ENCODE measurements at places on chromosomes 16 and 17.

DNA sequence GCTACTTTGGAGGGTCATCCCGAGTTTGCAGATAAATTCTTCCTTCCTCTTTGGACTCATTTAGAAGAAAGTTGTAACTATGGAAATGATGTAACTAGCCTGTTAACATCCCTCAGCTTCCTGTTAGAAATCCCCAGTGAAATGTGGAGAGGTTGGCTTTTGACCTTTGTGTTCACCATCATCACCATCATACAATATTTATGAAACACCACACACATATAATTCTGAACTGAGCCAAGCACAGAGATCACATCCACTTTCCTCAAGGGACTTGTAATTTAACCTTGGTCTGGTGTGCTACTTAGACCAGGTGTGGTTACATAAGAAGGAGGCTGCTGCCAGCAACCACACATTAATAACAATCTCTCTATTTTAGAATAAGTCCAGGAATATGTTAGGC lies 2.5 kb downstream of the CAPNS2 start:
- no peak for DNase-seq

GRCh38 chr16:14309001-14309886 lies 238.1 kb downstream of the MRTFB start:
- no peak for DNase-seq

DNA sequence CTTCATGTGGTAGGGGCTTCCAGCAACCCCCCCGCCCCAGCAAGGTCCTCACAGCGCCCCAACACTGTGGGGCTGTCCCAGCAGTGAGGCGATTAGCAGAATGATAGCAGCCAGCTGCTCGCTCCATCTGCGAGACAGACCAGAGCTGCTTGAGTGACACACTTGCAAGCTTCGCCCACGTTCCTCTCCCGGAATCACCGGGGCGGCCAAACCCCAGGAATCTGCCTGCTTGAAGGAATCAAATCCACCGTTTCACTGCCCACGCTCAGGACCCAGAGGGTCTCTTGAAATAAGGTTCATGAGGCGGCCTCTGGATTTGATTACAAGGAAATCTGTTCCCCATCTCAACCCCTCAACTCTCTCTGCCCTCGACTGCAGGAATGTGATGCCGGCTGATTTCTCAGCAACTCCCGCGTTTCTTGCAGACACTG lies 356.0 kb downstream of the C16orf95 start:
- DNase-seq, result no peak

DNA sequence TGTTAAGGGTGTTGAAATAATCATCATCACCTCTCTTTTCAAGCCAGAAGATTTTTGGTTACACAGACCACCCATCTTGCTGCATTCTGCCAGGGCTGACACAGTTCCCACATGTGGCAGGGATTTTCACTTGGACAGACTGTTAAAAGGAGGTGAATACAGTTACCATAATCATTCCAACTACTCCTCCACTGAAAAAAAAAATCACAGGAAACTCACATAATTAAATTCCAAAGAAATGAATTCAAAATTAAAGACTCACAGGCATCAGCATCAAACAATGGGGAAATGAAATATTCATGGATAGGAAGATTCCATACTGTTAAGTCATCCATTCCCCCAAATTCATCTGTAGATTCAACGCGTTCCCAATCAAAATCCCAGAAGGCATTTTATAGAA lies 209.4 kb downstream of the MRTFB start:
- no peak for DNase-seq

GRCh38 chr16:50467943-50468748 lies 80.0 kb upstream of the NKD1 start:
- no peak for DNase-seq

DNA sequence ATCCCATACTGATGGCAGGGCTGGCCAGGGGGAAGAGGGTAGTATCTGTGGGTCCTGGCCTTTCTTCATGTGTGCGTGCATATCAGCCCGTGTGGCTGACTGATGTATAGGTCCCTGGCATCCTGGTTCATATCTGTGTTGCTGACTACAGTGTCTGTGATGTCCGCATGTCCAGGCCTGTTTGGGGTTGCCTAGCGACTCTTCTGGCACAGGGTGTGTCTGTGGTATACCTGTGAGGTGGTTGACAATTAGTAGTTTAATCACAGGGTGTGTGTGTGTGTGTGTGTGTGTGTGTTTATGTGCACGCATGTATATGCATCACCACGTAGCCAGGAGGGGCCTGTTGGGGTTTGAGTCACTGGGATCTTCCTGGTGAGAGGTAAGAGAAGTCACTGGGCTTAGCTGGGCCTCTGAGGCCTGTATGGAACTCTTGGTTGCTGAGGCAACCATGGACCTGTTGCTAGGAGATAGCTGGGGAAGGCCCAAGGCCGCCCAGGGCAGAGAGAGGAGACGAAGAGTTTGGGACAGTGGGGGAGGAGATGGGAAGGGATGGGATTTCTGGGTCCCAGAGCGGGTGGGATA lies 603 bp upstream of the TMEM95 start:
- no peak for DNase-seq

GRCh38 chr17:31394544-31394943 lies 3.1 kb downstream of the RAB11FIP4 start:
- no peak for DNase-seq

GRCh38 chr16:2769675-2770056 lies 7.4 kb downstream of the ELOB start:
- no peak for DNase-seq

GRCh38 chr16:79839466-79840341 lies 239.2 kb upstream of the MAF start:
- DNase-seq, result no peak

DNA sequence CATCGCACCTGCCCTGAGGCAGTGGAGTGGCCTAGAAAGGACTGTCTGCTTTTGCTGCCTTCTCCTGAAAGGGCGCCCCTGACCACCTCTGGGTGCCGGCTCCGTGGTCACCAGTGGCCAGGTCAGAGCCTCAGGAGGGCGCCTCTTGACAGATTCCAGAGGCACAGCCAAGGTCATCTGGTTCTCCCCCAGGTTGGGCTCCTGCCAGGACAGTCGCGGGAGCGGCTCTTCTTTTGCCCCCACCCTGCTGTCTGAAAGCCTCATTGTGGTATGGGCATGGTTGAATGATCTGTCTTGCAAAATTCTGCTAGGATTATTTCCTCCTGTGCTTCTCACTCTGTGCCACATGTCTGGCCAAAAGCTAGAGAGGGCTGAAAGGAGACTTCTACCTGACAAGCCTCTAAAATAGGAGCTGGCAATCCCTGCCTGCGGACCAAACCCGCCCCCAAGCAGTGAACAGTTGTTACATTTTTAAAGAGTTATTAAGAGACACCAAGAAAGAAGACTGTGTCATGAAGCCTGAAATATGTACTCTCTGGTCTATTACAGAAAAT lies 82.8 kb downstream of the SNX29 start:
- no peak for DNase-seq

DNA sequence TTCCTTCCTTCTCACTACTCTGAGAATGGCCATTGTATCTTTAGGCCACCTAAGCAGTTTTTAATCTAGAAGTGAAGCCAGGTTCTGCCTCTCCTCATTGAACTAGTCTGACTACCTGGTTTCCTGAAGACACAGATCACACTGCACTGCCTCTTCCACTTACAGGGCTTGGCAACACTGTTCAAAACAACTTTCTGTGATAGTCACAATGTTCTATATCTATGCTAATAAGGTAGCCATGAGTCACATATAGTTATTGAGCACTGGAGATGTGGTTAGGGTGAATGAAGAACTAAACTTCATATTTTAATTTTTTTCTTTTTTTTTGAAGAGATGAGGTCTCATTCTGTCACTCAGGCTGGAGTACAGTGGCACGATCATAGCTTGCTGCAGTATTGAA lies 26.9 kb downstream of the RND2 start:
- no peak for DNase-seq

- DNase-seq, result no peak
These were observed 11.5 kb upstream of the SRCIN1 start for GRCh38 chr17:38617074-38617860.

- no peak for DNase-seq
These were observed 8.8 kb downstream of the WFIKKN2 start for GRCh38 chr17:50844117-50844700.

DNA sequence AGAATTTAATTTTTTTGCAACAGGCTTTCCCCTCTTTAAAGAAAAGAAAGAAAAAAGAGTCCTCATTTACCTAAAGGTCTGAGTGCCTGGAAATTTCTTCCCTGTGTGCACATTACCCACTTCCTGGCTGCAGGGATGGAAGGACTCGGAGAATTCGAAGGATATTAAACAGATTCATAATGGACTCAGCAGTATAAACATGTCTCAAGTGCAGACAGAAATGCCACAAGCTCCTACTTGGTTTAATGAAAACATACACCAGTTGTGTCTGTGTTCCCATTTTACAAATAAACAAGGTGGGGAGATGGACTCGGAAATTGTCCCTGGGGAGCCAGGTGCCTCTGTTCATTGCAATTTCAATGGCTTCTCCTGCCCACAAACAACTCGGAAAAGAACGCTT lies 47.2 kb downstream of the MEOX1 start:
- DNase-seq, result no peak

DNA sequence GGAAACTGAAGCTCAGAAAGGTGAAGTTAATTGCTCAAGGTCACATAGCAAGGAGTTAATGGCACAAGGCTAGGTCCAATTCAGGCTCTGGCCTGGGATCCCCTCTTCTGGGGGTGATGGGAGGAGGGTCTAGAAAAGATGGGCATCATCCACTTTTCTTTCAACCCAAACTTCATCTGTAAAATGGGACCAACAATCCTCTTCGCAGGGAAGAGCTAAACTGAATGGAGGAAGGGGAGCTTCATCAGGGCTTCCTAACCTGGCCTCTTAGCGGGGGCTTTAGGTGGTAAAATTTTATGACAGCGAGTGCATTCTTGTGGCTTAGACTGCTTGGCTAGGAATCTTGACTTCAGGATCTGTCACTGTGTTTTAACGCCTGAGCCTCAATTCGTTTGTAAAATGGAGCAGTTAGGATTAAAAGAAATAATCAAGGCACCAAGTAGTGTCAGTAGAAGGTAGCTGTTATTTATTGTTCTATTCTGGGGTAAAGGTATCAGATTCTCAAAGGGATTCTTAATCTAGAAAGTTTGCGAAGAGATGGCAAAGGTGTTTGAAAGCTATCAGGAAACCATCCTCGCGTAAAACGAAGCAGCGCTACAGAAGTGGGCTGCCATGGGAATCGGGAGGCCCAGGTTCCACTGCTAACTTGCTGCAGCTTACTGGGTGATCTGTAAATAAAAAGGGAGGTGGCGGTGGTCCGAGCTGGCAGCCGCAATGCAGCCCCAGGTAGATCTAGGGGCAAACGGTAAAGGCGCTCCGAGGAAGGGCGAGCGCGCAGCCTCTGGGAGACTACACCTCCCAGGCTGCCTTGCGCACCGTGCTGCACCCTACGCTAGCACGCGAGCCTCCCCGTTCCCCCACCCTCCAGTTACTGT lies 1.5 kb upstream of the SRCAP start:
- DNase-seq, result no peak

GRCh38 chr17:76493505-76494167 lies 7.6 kb downstream of the RHBDF2 start:
- no peak for DNase-seq

DNA sequence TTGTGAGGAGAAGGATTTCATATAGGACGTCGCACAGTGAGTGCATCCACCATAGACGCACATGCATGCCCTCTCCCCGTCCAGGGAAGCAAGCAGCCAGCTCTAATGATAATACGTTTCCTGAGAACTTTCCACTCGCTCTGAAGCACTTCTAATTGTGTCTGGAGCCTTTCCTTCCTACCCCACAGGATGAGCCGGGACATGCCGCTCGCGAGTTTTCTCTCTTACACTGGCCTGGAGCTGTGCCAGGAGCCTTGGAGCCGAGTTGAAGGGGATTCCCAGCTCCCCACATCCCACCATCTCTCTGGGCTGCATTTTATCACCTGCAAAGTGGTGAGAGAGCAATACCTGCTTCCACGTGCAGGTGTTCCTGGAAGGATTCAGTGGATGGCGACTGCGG lies 368.1 kb downstream of the C16orf95 start:
- DNase-seq, result no peak

GRCh38 chr17:3167574-3167973 lies 29.7 kb upstream of the OR1A2 start:
- no peak for DNase-seq

- no peak for DNase-seq
These were observed 119.2 kb downstream of the METRNL start for GRCh38 chr17:83198366-83199341.

DNA sequence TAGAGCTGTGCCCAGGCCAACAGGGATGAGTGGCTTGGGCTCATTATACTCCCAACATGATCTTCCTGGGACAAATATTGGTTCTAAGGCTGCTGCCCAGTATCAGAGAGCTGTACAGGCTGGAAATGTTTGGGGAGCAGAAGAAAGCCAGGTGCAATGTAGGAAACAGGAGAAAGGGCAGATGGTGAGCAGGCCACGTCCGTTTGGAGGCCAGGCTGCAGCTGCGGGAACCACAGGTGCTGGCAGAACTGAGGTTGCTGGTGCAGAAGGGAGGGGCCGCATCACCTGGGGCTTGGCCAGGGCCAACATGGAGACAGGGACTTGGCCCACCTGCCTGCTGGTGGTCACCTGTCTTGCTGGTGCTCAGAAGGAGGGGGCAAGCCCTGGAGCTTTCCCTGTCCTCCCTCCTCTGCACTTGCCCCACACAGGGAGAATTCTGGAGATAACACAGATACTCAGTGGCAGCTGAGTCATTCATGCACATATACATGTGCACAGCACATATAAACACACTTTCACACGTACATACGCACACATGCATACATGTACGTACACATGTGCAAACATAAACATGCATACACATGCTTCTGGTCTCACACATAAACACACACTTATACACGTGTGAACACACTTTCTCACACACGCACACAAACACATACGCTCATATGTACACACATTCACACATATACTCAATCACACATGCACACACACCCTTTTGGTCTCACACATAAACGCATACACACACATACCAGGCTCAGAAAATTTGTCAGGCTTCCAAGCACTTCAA lies 67.7 kb downstream of the WSCD1 start:
- no peak for DNase-seq

DNA sequence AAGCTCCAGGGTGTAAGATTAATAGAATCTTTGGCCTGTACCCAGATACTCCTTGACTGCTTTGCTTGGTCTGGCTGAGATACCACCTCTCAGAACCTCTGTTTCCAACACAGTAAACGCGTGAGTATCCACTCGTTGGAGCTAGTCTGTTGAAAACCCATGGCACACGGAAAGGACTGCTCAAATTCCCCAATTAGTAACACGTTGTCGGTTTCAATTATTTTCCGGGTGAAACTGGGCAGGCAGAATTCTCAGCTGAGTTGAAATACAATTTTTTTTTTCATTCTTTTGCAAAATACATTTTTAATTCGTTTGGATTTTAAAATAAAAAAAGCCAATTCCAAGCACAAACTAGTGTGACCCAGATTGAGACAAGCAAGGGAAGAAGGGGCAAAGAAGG lies 120.5 kb downstream of the MAF start:
- DNase-seq, result no peak

GRCh38 chr17:28047806-28048205 lies 5.3 kb downstream of the NLK start:
- no peak for DNase-seq

DNA sequence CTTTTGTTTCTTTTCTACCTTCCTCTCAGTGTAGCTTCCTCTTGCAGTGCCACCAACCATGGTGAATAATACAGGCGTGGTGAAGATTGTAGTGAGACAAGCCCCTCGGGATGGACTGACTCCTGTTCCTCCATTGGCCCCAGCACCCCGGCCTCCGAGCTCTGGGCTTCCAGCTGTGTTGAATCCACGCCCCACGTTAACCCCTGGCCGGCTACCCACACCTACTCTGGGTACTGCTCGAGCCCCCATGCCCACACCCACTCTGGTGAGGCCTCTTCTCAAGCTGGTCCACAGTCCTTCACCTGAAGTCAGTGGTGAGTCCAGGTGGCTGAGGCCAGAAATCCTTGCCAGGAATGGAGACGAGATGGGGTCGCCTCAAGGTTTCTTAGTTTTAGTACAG lies 23.9 kb downstream of the SRCAP start:
- no peak for DNase-seq
